Renal cortex interstitium (tissue), 15 donors: ENCODE measurements at places on chromosomes 16 and 17.

DNA sequence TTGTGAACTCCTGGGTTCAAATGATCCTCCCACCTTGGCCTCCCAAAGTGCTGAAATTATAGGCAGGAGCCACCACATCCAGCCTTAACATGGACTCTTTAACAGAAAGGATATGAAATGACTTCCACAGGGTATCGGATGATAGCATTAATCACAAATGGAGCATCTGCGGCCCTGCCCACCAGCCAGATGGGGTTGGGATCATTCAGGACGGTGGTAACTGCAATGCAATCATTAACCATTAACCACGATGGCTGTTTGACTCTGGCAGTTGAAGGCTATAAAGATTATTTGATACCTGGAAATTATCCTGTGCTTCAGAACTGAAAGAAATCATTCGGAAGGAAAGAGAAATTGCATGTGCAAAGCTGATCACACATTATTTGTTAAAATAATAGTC, 5.3 kb upstream of the CHST5 start:
- no peak for DNase-seq

DNA sequence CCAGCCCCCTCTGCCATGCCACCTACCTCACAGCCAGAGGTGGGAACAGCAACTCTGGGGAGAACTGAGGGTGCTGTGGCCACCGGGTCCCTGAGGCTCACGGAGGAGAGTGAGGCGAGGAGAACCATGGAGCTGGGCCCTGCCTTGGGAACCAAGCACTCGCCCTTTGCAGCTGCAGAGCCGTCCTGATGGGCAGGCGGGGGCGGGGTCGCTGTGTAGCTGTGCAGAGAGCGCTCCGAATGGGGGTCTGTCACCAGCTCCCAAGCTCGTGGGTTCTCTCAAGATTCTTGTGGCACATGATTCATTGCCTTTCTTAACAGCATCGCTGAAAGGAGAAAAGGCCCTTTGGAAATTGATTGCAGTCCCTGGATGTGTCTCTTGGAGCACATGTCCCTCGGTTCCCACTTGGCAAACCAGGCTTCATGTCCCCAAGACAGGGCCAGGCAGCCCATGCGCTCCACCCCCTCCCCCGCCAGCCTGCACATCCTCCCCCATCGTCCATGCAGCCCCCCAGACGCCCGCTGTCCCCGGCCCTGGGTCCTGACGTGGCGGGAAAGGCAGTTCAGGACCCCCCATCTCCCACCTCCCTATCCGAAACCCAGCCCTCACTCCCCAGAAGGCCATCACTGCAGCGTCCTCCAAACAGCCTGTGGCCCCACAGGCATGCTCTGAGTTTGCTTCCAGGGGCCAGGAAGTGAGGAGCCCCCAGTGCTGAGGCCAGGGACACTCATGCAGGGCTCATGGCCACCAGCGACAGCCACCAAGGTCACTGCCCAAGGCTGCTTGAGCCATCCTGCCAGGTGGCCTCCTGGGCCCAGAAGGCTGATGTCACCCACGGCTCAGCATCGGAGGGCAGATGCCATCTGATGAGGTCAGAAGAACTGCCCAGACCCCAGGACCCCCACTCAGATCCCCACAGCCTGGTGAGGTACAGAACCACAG, 20.6 kb upstream of the CHMP6 start:
- no peak for DNase-seq

GRCh38 chr17:17890773-17891759, 54.3 kb upstream of the SREBF1 start:
- no peak for DNase-seq

- no peak for DNase-seq
Measured at GRCh38 chr16:55658898-55659420, 3.2 kb downstream of the SLC6A2 start.

GRCh38 chr16:19601083-19601976, 45.8 kb downstream of the VPS35L start:
- DNase-seq = peak; percentile 39

DNA sequence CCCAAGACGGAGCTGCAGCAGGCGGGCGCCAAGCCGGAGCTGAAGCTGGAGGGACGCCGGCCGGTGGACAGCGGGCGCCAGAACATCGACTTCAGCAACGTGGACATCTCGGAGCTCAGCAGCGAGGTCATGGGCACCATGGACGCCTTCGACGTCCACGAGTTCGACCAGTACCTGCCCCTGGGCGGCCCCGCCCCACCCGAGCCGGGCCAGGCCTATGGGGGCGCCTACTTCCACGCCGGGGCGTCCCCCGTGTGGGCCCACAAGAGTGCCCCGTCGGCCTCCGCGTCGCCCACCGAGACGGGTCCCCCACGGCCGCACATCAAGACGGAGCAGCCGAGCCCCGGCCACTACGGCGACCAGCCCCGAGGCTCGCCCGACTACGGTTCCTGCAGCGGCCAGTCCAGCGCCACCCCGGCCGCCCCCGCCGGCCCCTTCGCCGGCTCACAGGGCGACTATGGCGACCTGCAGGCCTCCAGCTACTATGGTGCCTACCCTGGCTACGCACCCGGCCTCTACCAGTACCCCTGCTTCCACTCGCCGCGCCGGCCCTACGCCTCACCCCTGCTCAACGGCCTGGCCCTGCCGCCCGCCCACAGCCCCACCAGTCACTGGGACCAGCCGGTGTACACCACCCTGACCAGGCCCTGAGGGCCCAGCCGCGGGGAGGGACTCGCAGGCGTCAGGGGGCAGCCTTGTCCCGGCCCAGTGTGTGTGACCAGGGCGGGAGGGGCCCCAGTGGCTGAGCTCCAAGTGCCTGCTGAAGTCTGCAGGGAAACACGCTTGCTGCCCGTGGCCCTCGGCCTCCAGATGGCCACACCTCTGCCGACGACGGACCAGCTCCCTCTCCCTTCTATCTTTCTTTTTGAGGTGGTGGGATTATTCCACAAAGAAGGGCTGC, 3.4 kb downstream of the SOX8 start:
- no peak for DNase-seq

DNA sequence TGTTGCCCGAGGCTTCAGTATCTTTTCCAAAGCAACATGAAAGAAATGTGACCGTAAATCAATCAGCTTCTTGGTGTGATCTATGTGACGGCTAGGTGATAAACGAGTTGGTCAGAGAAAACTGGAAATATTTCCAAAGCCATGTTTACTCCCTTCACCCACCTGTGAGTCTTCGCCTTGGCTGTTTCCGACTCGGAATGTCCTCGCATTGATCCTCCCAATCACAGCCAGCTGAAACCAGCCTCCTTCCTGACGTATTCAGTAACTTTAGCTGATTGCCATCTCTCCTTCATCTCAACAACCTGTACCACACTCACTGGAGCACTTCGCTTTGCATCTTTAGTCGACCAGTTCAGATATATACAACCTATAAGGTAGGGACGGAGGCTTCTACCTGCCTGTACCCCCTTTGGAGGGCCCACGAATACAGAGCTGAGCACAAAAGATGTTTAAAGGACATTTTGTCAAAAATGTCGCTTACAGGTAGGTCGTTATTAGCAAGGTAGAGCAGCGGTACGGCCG, 705 bp downstream of the KRABD2 start:
- no peak for DNase-seq

- no peak for DNase-seq
Measured at GRCh38 chr16:25895380-25895779, 203.6 kb downstream of the HS3ST4 start.

GRCh38 chr16:5058476-5058875, 7.3 kb downstream of the C16orf89 start:
- DNase-seq = no peak

DNA sequence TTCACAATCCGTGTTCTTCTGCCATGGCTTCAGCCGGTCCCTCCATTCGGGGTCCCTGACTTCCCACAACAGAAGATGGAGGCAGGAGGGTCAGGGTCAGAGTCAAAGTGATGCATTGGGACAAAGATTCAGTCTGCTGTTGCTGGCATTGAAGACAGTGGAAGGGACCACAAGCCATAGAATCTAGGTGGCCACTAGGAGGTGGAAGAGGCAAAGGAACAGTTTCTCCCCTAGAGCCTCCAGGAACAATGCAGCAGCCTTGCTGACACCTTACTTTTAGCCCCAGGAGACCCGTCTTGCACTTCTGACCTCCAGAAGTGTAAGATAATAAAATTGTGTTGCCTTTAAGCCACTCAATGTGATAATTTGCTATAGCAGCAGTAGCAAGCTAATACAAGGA, 55.9 kb downstream of the MFSD11 start:
- DNase-seq = no peak

DNA sequence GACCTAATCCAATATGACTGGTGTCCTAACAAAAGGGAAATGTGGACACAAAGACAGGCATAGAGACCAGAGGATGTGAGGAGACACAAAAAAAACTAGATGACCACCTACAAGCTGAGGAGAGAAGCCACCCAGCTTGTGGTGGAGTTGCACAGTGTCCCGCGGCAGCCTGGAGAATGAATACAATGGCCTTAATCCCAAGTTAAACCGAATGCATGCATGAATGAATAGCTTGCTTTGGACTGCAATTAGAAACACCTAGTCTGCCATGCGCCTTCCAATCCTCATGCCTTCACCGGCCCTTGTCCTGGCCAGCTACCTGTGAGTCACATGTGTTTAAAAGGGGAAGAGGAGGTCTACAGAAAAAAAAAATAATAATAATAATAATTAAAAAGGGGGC, 72.0 kb downstream of the CNGB1 start:
- no peak for DNase-seq

DNA sequence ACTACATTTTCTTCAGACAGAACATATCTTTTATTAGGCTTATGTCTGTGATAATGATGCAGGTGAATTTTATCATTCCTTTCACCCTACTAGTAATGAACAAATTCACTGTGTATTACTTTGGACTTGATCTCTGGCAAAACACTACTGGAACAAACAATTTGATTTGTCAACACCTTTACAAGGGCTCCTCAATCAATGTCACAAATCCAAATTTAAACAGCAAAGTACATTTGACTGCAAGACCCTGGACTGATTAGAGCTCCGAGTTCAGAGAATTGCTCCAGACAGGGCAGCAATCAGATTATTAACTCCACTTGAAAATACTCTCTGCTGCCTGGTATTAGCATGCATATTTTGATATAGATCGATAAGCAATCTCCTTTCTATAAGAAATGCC, 547.6 kb upstream of the SALL1 start:
- DNase-seq = no peak

GRCh38 chr17:55117164-55117563, 147.6 kb upstream of the HLF start:
- DNase-seq = no peak
